NCI-H1930 (cell line): ENCODE measurements at places on chromosomes 4 and X.

- DNase-seq = no peak
Observed at GRCh38 chr4:38785901-38786402, 3.2 kb upstream of the TLR10 start.

DNA sequence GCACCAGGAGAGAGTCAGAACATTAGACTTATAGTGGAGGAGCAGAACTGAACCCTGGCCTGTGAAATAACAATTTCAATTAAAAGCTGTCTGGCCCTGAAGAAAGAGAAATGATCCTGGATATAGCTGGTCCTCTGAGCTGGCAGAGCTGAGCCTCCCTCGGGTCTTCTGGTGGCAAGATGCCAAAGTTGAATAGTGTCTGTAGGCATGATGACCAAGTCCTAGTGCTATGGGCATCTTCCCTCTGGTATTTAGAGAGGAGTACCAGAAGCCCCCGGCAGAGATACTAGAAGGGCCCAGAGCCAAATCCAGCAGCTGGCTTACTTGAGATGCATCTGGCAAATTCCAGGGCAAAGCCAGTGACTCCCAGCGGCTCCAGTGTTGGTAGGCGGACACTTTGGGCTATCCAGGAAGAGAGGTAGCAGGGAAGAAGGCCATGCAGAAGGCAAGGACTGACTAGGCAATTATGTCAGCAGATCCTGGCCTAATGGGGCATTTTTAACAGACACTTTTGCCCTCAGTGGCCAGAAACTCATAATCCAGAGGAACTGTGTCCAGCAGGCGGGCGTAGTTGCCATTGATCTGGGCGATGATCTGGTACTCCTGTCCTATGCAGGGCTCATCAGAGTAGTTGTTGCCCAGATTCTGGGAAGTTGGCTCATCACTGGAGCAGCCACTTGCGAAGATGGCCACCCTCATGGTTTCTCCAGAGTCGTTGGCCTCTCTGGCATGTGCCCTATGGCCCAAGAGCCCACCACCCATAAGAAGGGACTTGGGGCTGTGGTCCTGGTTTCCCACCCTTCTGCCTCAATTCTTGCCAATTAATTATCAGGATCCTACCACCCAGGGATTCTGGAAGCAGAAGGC is 17.9 kb downstream of the VSIG4 start:
- no peak for DNase-seq

- no peak for DNase-seq
Observed at GRCh38 chr4:17866810-17867209, 56.0 kb downstream of the NCAPG start.

DNA sequence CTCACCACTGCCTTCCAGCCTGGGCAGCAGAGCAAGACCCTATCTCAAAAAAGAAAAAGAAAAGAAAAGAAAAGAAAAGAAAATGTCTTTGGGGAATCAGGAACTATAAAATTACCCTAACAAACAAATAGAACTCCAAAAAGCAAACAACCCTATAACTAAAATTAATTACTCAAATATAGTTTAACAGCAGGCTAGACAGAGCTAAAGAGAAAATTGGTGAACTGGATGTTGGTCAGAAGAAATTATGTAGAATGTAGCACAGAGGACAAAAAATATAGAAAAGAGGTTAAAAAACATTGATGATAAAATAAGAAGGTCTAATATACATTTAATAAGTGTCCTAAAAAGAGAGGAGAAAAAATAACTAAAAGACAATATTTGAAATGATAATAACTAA is 27.8 kb upstream of the WWC2 start:
- DNase-seq = no peak

DNA sequence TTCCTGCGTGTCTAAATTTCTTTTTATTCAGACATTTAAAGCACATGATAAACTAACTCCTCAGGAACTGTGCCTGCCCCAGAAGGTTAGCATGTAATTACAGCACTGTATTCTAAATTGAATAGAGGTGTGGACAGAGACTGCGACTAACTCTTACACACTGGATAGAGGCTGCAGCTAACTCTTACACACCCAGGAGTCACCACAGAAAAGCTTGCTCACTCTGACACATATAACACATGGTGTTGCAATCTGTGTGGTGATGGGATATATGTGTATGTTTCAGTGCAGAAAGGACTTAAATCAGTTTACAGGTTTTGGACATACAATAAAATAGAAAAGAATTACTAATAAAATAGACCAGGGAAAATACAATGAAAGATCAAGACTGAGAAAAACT is 41.5 kb downstream of the SMAD1 start:
- DNase-seq = no peak

- DNase-seq = no peak
Observed at GRCh38 chr4:1297456-1298325, 8.0 kb downstream of the MAEA start.

GRCh38 chrX:44431194-44431593 is 87.7 kb upstream of the EFHC2 start:
- DNase-seq = no peak

GRCh38 chr4:92634882-92635281 is 331.1 kb downstream of the GRID2 start:
- no peak for DNase-seq

- DNase-seq = no peak
Observed at GRCh38 chrX:292900-293897, 12.0 kb downstream of the PLCXD1 start.

DNA sequence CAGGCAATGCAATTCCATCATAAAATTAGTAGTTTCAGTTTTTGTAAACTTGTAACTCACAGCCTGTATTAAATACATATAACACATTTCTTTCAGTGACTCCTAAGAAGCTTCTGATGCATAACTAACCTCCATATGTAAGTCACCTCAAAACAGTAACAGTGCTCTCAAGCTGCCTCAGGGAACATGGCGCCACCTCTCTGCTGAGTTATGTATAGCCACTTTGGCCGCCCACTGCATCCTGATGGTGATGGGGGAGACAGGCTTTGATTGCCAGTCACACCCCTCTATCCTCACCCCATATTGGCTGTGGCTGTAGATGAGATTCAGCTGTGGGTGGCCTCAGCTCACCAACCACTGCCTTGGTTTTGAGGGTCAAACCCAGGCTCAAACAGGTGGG is 54.3 kb downstream of the LRBA start:
- no peak for DNase-seq

- DNase-seq = no peak
Observed at GRCh38 chrX:145818186-145819113, 821 bp downstream of the SLITRK2 start.
